ENCODE measurements at places on chromosomes 12 and 14.
A peak's percentile ranks its signal among the peaks of the same experiment; 100 is the strongest.

DNA sequence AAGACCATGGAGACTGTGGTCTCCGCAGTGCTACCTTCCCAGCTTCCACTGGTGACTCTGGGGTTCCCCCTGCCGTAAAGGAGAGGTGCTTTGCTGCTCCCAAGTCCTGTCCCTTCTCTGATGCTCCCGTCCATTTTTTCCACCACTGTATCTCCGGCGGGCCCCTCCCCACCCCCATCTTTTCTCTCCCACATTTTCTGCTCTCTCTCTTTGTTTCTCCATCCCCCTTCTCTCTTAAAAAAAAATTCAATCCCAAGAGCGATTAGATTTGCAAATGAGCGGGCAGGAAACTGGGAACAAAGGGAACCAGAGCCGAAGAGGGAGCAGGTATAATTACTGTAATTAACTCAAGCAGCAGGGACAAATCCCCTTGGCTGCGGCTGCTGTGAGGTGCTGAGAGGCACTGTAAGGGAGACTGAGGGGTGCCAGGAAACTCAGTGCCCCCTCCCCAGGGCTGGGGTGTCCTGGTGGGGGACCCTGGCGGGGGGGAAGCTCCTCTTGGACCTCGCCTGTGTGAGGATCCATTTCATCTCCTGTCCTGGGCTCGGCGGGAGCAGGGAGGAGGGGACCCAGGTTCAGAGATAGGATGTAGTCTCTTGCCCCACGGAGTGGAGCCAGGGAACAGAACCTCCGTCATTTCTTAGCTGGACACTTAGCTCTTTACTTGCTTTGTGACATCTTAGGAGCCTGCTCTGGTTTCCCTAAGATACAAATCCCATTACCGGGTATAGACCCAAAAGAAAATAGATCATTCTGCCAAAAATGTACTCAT, 140.4 kb upstream of the NRXN3 start:
- no peak for DNase-seq

DNA sequence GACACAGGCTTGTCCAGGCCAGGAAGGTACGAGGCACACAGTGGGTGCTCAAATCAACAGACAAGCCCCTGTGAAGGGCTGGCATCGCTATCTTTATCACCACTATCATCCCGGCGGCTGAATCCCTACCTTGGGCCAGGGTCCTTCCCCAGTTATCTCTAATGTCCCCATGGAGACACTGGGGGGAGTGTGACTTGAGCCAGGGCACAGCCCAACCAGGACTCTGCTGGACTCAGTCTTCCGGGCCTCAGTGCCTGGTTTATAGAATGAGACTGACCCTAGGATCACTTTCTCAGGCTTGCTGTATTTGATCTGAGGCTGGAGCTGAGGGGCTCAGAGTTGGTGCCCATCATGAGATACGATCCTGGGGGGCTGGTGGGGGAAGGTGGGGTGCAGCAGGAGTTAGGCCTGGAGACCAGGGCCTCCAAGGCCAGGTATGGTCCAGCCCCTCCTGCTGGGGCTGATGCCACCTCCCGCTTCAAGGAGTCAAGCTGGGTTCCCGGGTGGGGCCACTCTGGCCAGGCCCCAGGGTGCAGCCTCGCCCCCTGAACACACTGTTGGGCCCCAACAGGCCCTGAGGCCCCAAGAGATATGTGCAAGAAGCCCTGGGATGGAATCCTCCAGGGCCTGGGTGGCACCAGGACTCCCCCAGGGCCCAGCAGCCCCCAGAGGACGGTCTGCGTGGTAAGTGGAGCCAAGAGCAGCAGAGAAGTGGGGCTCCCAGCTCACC, 11.8 kb downstream of the BEGAIN start:
- no peak for DNase-seq

- DNase-seq, result no peak
These were observed 109.7 kb downstream of the GPATCH2L start for GRCh38 chr14:76261371-76261811.

- peak; percentile 98 for DNase-seq
These were observed 7.9 kb downstream of the SETD1B start for GRCh38 chr12:121811434-121812319.

- DNase-seq, result peak; percentile 98
These were observed at the start of gene MBD6 for GRCh38 chr12:57522011-57522886. Gene MBD6, plus strand, starts transcription at chr12:57522824. Its CDS starts 1,480 bp downstream, at chr12:57524304.

GRCh38 chr12:30835216-30835615, 80.5 kb upstream of the CAPRIN2 start:
- DNase-seq, result no peak

- no peak for DNase-seq
These were observed 89.5 kb downstream of the PELI2 start for GRCh38 chr14:56207626-56208292.

- no peak for DNase-seq
These were observed 136.1 kb downstream of the CALM1 start for GRCh38 chr14:90532826-90533525.

DNA sequence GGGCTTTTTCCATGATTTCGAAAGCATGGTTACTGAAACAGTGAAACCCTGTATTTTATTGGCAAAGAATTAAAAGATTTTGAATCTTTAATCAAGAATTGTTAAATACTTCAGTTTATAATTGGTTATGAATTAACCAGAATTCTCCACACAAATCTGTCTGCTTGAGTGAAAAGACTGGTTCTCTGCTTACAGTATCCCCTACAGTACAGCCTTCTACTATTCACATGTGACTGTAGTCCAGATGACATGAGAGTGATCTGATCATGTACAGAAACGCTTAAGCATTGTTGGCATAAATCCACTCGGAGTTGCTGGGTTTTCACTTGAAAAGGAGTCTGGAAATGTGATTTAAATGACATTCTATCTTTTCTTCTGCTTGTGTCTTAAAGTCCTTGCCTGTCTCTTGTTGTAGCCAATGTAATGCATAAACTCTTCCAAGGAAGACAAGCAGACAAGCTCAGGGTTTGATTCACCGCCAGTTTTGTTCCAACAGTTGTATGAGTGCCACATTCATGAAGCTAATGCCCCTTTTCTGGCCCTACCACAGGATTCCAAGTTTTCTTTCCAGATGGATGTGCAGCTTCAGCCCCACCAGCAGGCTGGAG, 222.0 kb upstream of the LRIG3 start:
- no peak for DNase-seq

DNA sequence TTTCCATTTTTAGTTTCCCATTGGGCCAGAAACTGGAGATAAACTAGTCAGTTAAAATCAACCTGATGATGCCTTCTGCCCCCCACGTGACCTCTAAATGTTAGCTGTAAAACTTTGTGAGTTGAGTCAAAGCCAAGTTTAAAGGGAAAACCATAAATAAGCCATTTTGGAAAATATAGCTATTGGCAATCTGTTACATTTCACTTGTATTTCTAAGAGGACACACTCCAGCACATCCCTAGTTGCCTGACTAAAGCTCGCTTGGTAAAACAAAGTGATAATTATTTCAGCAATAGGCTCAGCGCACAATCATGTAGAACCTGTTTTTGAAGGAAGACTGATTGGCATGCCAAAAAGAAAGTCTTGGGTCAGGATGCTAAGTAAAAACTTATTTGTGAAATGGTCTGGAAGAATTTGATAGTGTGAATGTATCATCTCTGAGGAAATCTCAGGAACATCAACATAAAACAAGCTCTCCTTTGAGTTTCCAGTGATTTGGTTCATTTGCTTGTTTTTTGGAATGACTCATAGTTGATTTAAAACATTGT, 49.2 kb upstream of the AEBP2 start:
- DNase-seq, result no peak

GRCh38 chr12:117342682-117343081, 18.7 kb downstream of the NOS1 start:
- DNase-seq, result no peak

- DNase-seq, result no peak
These were observed 4.5 kb downstream of the FICD start for GRCh38 chr12:108519558-108519957.

DNA sequence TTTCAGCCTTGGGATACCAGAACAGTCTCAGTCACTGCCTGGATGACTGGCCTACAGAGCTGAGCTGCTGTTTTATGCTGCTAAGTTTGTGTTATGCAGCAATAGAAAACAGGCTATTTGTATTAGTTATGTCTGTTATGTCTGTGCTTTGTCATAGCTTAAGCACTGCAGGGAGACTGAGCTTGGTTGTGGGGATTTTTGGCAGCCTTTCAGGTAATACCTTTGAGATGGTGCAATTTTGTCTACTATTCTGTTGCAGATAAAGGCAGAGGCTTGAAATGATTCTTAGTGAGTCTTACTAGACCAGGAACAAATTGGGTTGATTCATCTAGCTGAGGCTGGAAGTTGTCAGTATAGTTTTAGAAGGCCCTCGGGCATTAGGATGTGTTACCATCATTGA, 201.3 kb upstream of the RBM19 start:
- no peak for DNase-seq

GRCh38 chr12:125451408-125451807, 386.2 kb downstream of the AACS start:
- no peak for DNase-seq
